ENCODE measurements at places on chromosomes 4 and X.

GRCh38 chr4:101813604-101814003, 23.1 kb downstream of the BANK1 start:
- DNase-seq: no peak

GRCh38 chr4:6607368-6608055, 32.5 kb downstream of the MAN2B2 start:
- DNase-seq: no peak

- DNase-seq: no peak
Measured at GRCh38 chrX:121010218-121010617, 24.7 kb upstream of the CT47A1 start.

GRCh38 chr4:121863799-121864198, 6.5 kb downstream of the BBS7 start:
- no peak for DNase-seq

DNA sequence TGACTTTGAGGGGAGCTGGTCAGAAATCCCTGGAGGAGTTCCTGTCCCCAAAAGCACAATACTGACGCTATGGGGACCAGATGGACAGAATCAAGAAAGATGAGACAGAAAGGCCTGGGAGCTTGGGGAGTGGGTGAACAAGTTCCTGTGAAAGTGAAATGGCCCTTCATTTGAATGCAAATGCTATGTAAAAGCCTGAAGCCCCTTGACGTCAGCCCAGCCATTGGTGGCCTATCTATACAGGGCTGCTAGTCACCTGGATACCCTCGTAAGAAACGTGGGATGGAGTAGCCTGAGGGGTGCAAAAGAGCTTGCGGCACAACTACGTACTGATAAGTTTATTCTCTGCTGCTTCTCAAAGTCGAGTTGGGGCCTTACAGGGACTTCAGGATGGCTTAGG, at the start of gene CDX4:
TSS of gene CDX4 (plus strand) at position 223 of the 400 bp plus-strand sequence. CDS start 201 bp downstream, outside the sequence.
- DNase-seq: no peak

GRCh38 chr4:112038861-112039260, 106.4 kb upstream of the FAM241A start:
- no peak for DNase-seq

DNA sequence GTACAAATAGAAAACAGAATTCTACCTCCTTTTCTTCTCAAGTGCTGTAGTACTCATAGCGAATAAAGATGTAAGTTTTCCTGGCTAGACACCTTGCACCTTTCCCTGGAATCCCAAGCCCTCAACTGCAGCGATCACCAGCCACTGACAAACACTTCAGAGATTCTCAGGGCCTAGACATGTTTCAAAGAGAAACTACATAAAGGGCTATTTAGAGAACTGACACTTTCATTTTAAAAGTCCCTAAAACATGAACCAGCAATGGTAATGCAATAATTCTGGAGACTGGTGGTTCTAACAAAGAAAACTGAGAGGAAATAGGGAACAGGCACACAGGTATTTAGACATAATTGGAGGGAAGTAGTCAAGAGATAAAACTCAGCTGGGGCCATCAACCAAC, 35.7 kb downstream of the FANCB start:
- no peak for DNase-seq

- no peak for DNase-seq
Measured at GRCh38 chr4:184396570-184397515, 77.5 kb downstream of the IRF2 start.

DNA sequence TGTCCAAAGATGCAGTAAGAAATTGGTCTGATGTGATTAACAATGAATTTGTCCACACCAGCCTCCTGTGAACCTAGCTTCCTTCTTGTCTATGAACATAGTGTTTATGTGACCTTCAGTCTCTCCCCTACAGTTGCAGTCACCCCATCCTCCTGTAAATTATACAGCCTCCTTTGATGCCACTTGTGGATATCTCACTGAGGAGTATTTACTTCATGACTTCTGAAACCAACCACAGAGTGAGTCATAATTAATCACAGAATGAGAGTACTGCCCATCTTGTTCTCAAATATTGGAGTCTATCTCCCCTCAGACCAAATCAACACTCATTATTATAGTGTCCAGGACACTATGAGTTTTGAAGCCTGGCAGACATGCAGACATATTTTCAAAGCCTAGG, 27.3 kb upstream of the XAGE2 start:
- no peak for DNase-seq

DNA sequence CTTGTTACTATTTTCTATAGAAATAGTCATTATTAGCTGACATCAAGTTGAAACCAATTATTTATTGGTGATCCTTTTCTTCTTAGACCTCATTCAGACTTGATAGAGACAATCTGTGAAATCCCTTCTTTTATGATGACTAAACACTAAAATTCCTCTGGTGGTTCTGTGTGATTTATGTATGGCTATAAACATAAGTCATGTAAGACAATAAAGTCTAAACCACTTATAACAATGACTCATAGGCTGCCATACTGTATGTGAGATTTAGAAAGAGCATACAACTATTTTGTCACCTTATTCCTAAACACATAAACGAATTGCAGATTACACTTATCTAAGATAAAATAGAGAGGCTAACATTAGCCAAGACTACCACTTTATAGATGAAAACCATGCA, 101.1 kb upstream of the PRR32 start:
- no peak for DNase-seq

- DNase-seq: no peak
Measured at GRCh38 chrX:34658326-34658725, 1.2 kb upstream of the TMEM47 start.

GRCh38 chr4:102696758-102697157, 64.0 kb downstream of the MANBA start:
- DNase-seq: no peak

- DNase-seq: no peak
Measured at GRCh38 chr4:147840838-147841738, 109.2 kb downstream of the ARHGAP10 start.

Measured in activated naive CD8-positive, alpha-beta T cell treated with anti-CD3 and anti-CD28 coated beads, Interleukin-2, amount 10 ng/mL, durations not matched to agents 7 days and 5 days (primary cell).